Activated T-cell treated with anti-CD3 and anti-CD28 coated beads, Interleukin-2, amount 50 U/mL, for 72 hours (primary cell): ENCODE measurements at places on chromosomes 12 and 14. TPM values are rescaled to one million over a fixed set of nuclear protein-coding genes. Genes with fewer than 3 reads are reported as not detected.

DLK1 gene
- total RNA-seq: not detected

C1QL4 gene
- 0.12 TPM for total RNA-seq

MYO1A gene
- total RNA-seq: 13.4 TPM

MYF5 gene
- total RNA-seq: not detected

NTS gene
- not detected for total RNA-seq

DIO2 gene
- total RNA-seq: 1.1 TPM

DNA sequence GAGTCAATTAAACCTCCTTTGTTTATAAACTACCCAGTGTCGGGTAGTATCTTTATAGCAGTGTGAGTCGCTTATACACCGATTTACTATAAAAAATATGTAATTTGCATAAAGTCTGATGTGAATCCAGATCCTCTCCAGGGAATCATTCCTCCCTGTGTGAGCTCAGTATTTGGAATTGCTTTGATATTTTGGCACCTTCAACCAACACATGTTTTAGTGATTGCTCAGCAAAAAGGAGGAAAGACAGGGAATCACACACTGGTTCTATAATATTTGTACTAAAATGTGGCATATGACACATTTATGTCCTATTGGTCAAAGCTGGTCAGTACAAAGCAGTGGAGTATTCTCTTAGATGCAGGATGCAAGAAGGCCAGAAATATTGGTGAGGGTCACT, 703.9 kb upstream of the ATXN7L3B start:
- H3K27me3 ChIP-seq: no peaks in the 10 kb centered on the region
- no peaks in the 10 kb centered on the region for H3K4me1 ChIP-seq
- no peak overlapping the region for H3K4me3 ChIP-seq
- no peaks in the 10 kb centered on the region for H3K36me3 ChIP-seq

- DNase-seq: no peak
- H3K27me3 ChIP-seq: no peaks in the 10 kb centered on the region
- H3K4me3 ChIP-seq: no peak overlapping the region
- no peaks in the 10 kb centered on the region for H3K36me3 ChIP-seq
These were observed 111.7 kb upstream of the MIS18BP1 start for GRCh38 chr14:45364565-45365156.

DNA sequence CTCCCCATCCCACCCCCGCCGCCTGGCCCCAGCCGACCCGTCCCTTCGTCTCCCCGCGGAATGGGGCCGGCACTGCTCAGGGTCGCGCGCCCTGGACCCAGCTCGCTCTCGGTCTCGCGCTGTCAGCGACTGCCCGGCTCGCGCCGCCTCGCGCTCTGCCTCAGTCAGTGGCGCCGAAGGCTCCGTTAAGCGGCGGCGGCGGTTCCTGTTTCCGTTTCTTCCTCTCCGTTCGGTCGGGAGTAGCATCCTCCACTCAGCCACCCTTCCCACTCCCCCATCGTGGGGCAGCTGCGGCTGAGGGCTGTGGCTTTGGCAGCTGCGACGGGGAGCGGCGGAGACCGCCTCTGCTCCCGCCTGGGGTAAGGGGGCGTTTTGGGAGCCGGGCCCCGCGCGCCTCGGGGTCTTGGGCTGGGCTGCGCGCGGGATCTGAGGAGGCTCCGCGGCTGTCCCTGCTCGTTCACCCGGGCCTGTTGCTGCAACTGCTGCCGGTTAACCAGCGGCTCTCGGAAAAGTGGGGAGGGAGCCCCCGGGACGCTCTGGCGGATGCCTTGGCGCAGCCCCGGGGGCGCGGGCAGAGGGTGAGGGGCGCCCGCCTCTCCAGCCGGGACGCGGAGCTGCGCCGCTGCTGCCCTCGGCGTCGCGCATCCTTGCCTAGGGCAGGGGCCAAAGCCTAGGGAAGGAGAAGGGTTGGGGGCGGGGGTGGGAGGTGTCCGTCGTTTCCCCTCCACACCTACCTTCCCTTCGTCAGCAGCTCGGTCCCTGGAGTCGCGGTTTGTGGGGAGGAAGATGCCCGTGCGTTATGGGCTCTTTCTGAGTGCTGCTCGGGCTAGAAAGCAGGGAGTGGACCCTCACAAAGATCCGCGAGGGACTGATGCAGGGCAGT, 567 bp downstream of the FUT8 start:
- H3K4me1 ChIP-seq: peaks cover 51% of the 10 kb centered on the region
- H3K36me3 ChIP-seq: no peaks in the 10 kb centered on the region
- no peaks in the 10 kb centered on the region for H3K27me3 ChIP-seq
- H3K27ac ChIP-seq: peak overlapping the region; percentile 64
- DNase-seq: peak; percentile 79
- H3K4me3 ChIP-seq: peak overlapping the region; percentile 98

- no peak overlapping the region for H3K27ac ChIP-seq
- H3K27me3 ChIP-seq: no peaks in the 10 kb centered on the region
- DNase-seq: no peak
These were observed 249.7 kb upstream of the AVPR1A start for GRCh38 chr12:63400718-63401117.

- no peak overlapping the region for H3K4me3 ChIP-seq
- H3K4me1 ChIP-seq: no peaks in the 10 kb centered on the region
- no peak for DNase-seq
- H3K27me3 ChIP-seq: no peaks in the 10 kb centered on the region
These were observed 30.3 kb downstream of the PDE3A start for GRCh38 chr12:20398686-20399085.

- H3K36me3 ChIP-seq: no peaks in the 10 kb centered on the region
- no peaks in the 10 kb centered on the region for H3K4me1 ChIP-seq
- H3K4me3 ChIP-seq: no peak overlapping the region
- H3K27ac ChIP-seq: no peak overlapping the region
- H3K27me3 ChIP-seq: no peaks in the 10 kb centered on the region
- DNase-seq: no peak
These were observed 143.0 kb downstream of the RASSF9 start for GRCh38 chr12:85693093-85693665.
